Activated naive CD4-positive, alpha-beta T cell treated with Interleukin-2 at 50 U/mL for 16 hours (primary cell): ENCODE measurements at places on chromosomes 13 and 19.

DNA sequence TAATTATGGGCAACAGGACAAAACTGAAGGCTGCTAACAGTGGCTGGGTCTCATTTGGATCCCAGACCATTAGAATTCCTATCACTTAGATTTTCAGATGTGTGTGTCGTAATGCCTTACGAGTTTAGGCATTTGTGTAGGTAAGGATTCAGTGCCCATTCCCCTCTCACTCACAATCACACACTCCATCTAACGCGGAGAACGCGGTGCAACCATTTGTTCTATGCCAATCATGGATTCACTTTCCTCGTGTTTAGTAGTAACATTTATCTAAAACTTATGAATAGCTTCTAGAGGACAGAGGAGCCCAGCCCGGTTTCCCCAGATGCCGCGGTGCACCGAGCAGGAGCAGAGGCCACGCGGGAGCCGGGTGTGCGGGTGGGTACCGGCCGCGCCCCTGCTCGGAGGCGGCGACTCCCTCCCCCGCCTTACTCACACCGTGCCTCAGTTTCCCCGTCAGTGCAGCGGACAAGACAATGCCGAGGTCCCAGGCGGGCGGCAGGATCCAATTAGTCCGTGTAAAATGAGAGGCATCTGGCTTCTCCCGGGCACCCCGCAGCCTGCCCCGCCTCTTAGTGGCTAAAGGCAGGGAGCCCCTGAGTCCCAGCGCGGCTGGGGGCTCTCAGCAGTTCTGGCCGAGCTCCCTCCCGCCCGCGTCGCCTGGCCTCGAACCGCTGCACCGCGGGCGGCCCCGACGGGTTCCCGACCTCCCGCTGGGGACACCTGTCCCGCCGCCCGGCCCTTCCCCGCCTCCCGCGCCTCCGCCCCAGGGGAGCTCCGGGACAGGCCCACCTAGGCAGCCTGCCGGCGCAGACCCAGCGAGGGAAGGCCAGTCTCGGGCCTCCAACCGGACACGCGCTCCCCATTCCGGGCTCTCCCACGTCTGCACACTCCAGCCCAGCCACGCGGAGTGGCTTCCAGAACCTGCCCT, 5.9 kb upstream of the C1QTNF9B start:
- no peak for DNase-seq

GRCh38 chr19:48506138-48506733, 5.4 kb downstream of the LMTK3 start:
- DNase-seq, result no peak

- DNase-seq, result no peak
These were observed 2.5 kb downstream of the SGCG start for GRCh38 chr13:23183292-23183691.

DNA sequence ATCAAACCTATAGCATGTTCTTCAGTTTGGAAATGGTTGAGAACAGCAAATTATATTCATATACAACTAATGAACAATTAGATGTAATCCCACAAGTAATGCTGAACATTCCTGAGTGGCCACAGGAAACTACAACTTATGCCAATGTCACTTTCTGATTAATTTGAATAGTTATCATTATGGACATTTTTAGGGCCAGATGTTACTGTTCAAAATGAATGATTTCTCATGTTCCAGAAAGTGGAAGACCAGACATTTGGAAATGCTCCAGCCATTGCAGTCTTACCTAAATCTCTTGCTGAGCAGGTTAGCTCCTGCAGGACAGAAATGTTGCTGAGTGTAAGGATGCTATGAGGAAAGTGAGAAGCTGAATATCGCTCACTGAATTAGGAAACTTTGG, 819.8 kb downstream of the PCDH9 start:
- no peak for DNase-seq

GRCh38 chr19:33895366-33895765, 98.7 kb downstream of the KCTD15 start:
- DNase-seq, result no peak

DNA sequence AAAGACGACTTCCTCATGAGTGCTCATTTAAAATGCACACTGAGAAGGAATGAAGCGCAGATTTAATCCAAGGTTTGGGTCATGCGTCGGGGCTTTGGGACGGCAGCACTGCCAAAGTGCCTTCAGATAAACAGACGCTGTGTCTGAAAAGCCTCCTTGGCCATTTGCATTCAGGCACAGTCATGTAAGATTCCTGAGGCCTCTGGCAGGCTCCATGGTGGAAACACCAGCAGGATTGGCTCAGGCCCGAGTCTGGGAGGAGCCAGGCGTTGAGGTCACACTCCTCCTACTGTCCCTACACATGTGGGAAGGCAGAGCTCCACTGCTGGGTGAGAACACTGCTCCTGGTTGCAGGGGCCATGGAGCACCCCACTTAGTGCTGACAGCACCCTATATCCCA, 113.3 kb upstream of the KL start:
- DNase-seq, result no peak
